ENCODE measurements at places on chromosomes 1 and 21.

GRCh38 chr1:110667776-110668175, 7.0 kb downstream of the KCNA3 start:
- H3K36me3 ChIP-seq = peaks cover 53% of the 10 kb centered on the region
- peaks cover 26% of the 10 kb centered on the region for H3K4me1 ChIP-seq
- H3K27ac ChIP-seq = peak overlapping the region; percentile 89
- DNase-seq = no peak

DNA sequence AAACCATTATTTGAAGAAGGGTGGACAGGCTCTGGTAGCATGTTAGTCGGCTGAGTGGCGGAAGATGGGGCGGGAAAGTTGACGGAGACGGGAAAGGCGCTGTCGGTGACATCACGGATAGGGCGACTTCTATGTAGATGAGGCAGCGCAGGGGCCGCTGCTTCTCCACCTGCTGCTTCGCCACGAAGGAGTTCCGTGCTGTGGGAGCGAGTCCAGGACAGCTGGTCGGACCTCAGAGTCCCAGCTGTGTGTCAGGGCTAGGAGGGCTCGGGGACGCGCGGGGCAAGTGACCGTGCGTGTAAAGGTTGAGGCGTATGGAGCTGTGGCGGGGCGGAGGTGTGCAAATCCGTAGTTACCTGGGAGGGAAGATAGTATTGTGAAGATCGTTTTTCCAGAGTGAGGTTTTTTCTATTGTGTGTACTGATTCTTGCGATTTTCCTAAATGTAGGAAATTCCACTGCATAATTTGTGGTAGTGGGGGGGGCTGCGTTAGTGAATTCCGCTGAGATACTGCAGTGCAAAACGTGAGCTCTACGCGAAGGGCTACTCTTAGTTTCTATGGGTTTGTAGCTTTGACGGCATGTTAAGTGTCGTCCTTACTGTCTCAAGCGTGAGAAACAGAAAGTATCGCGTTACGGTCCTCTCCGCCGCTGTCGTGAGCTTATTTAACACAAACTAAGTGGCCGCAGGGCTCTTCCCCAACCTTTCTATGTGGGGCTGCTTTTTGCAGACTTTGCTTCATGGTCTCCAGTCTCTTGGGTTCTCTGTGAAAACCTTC, 111.2 kb upstream of the NBPF11 start:
- DNase-seq = peak; percentile 70
- peak overlapping the region; percentile 88 for H3K4me3 ChIP-seq
- H3K36me3 ChIP-seq = no peaks in the 10 kb centered on the region
- H3K27me3 ChIP-seq = peaks cover 52% of the 10 kb centered on the region
- peaks cover 22% of the 10 kb centered on the region for H3K4me1 ChIP-seq

GRCh38 chr1:116769561-116769977, 15.3 kb downstream of the CD2 start:
- H3K4me3 ChIP-seq = peak overlapping the region; percentile 59
- H3K4me1 ChIP-seq = peaks cover 88% of the 10 kb centered on the region
- no peaks in the 10 kb centered on the region for H3K27me3 ChIP-seq
- H3K27ac ChIP-seq = peak overlapping the region; percentile 99
- H3K36me3 ChIP-seq = peaks cover 67% of the 10 kb centered on the region

GRCh38 chr1:178784131-178784536, 59.1 kb downstream of the RALGPS2 start:
- no peaks in the 10 kb centered on the region for H3K36me3 ChIP-seq
- peaks cover 8% of the 10 kb centered on the region for H3K4me1 ChIP-seq
- no peaks in the 10 kb centered on the region for H3K27me3 ChIP-seq
- DNase-seq = no peak
- H3K27ac ChIP-seq = no peak overlapping the region

GRCh38 chr1:93722081-93723031, 40.7 kb upstream of the BCAR3 start:
- H3K27ac ChIP-seq = no peak overlapping the region
- H3K36me3 ChIP-seq = no peaks in the 10 kb centered on the region
- no peaks in the 10 kb centered on the region for H3K4me1 ChIP-seq
- H3K4me3 ChIP-seq = no peak overlapping the region
- peaks cover 9% of the 10 kb centered on the region for H3K27me3 ChIP-seq
- DNase-seq = no peak

GRCh38 chr1:203858055-203858454, 3.3 kb upstream of the SNRPE start:
- no peak overlapping the region for H3K4me3 ChIP-seq
- H3K36me3 ChIP-seq = peaks cover 22% of the 10 kb centered on the region
- H3K4me1 ChIP-seq = peaks cover 19% of the 10 kb centered on the region
- H3K27ac ChIP-seq = no peak overlapping the region
- no peaks in the 10 kb centered on the region for H3K27me3 ChIP-seq

- no peak overlapping the region for H3K4me3 ChIP-seq
- H3K36me3 ChIP-seq = no peaks in the 10 kb centered on the region
- no peak for DNase-seq
- H3K27ac ChIP-seq = no peak overlapping the region
These were observed 6.7 kb downstream of the CSF3R start for GRCh38 chr1:36475910-36476604.

GRCh38 chr1:153192697-153193096, 10.5 kb upstream of the LELP1 start:
- no peak overlapping the region for H3K4me3 ChIP-seq
- H3K27me3 ChIP-seq = peaks cover 39% of the 10 kb centered on the region
- H3K36me3 ChIP-seq = no peaks in the 10 kb centered on the region
- no peak for DNase-seq

- no peaks in the 10 kb centered on the region for H3K4me1 ChIP-seq
- no peaks in the 10 kb centered on the region for H3K27me3 ChIP-seq
- H3K4me3 ChIP-seq = no peak overlapping the region
These were observed 187.5 kb upstream of the PLXNA2 start for GRCh38 chr1:208431721-208432120.

GRCh38 chr21:24310788-24311187, 1296.5 kb downstream of the MRPL39 start:
- H3K4me1 ChIP-seq = no peaks in the 10 kb centered on the region
- no peak for DNase-seq
- H3K4me3 ChIP-seq = no peak overlapping the region
- H3K27ac ChIP-seq = no peak overlapping the region
- H3K27me3 ChIP-seq = no peaks in the 10 kb centered on the region

DNA sequence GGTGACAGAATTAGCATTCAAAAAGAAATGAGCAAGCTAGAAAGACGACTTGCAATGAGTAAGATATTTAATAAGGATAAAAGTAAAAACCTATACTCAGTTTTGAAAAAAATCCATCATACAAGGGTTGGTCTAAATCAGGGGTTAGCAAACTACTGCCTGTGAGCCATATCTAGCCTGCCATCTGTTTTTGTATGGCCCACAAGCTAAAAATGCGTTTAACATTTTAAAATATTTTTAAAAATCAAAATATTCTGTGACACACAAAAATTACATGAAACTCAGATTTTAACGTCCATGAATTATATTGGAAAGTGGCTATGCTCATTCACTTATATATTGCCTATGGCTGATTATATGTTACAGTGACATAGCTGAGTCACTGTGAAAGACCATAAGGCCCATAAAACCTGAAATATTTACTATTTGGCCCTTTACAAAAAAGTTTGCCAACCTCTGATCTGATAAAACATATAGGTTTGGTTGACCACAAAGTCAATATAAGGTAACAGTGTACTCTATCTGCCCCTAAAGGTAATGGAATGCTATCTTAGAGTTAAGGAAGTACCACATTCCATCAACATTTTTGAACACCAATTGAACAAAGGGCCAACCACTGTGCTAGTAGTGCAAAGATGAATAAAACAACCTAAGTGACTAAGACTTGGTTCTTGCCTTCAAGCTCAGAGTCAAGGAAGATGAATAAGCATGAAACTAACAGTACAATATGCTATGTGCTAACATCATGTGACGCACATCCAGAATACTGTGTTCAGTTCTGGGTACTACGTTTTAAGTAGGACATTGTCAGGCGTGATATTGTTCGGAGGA, 3.2 kb downstream of the IFT25 start:
- no peak overlapping the region for H3K4me3 ChIP-seq
- H3K36me3 ChIP-seq = peaks cover 47% of the 10 kb centered on the region
- no peak for DNase-seq
- no peak overlapping the region for H3K27ac ChIP-seq

GRCh38 chr1:23581219-23581618, 21.9 kb upstream of the ID3 start:
- H3K4me3 ChIP-seq = no peak overlapping the region
- H3K27me3 ChIP-seq = peaks cover 9% of the 10 kb centered on the region
- H3K4me1 ChIP-seq = peaks cover 36% of the 10 kb centered on the region
- no peak for DNase-seq

GRCh38 chr21:42155045-42155855, 63.7 kb upstream of the ABCG1 start:
- DNase-seq = no peak
- no peaks in the 10 kb centered on the region for H3K36me3 ChIP-seq
- H3K27me3 ChIP-seq = peaks cover 44% of the 10 kb centered on the region
- H3K27ac ChIP-seq = no peak overlapping the region

- H3K4me1 ChIP-seq = no peaks in the 10 kb centered on the region
- H3K27ac ChIP-seq = no peak overlapping the region
- no peak overlapping the region for H3K4me3 ChIP-seq
- no peak for DNase-seq
- peaks cover 6% of the 10 kb centered on the region for H3K27me3 ChIP-seq
These were observed 400.6 kb downstream of the NTNG1 start for GRCh38 chr1:107541412-107541811.

GRCh38 chr1:167681024-167681423, 40.8 kb upstream of the MPZL1 start:
- H3K4me3 ChIP-seq = no peak overlapping the region
- peaks cover 43% of the 10 kb centered on the region for H3K36me3 ChIP-seq
- no peak for DNase-seq
- no peaks in the 10 kb centered on the region for H3K27me3 ChIP-seq
- peaks cover 14% of the 10 kb centered on the region for H3K4me1 ChIP-seq

- no peak for DNase-seq
- H3K27me3 ChIP-seq = no peaks in the 10 kb centered on the region
- peak within 1 kb of the TSS; percentile 97 for H3K27ac ChIP-seq
- H3K4me1 ChIP-seq = peaks cover 57% of the 10 kb centered on the region
- peaks cover 24% of the 10 kb centered on the region for H3K36me3 ChIP-seq
These were observed at the start of gene LRRC42 for GRCh38 chr1:53946252-53947171. Gene LRRC42 (plus strand): TSS chr1:53946350. CDS start chr1:53952000, 5,650 bp downstream.

DNA sequence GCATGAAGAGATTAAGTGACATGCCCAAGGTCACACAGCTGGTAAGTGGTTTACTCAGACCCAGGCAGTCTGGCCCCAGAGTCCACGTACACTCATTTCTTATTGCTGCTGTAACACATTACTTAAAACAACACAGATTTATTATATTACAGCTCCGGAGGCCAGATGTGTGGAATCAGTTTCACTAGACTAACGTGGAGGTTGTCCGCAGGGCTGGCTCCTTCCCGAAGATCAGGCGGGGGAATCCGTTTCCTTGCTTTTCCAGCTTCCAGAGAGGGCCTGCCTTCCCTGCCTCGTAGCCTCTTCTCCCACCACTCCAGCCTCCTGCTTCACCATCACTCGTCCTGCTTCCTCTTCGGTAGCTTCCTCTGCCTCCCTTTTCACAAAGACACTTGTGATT, 81.2 kb downstream of the KCNN3 start:
- peaks cover 14% of the 10 kb centered on the region for H3K27me3 ChIP-seq
- DNase-seq = no peak
- H3K4me3 ChIP-seq = no peak overlapping the region
- H3K27ac ChIP-seq = no peak overlapping the region
- H3K4me1 ChIP-seq = peaks cover 72% of the 10 kb centered on the region

DNA sequence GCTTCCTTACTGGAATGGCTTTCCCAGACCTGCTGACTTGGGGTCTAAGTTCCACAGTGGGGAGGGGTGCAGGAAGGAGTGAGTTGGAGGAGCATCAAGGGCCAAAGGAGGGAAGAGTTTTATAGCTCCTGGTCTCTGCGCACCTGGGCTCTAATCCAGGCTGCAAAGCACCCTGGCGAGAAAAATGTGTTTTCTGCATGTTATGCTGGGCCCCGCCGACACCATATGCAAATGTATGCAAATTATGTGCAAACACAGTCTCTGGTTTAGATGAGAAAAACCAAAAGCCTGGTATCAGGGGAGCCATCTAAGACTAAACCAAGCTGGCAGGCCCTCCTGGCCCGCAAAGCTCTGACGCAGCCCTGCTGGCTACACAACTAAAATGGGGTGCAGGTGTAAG, 95.0 kb downstream of the VWA5B1 start:
- H3K36me3 ChIP-seq = no peaks in the 10 kb centered on the region
- H3K4me3 ChIP-seq = no peak overlapping the region
- H3K4me1 ChIP-seq = no peaks in the 10 kb centered on the region
- peaks cover 67% of the 10 kb centered on the region for H3K27me3 ChIP-seq
- H3K27ac ChIP-seq = no peak overlapping the region

DNA sequence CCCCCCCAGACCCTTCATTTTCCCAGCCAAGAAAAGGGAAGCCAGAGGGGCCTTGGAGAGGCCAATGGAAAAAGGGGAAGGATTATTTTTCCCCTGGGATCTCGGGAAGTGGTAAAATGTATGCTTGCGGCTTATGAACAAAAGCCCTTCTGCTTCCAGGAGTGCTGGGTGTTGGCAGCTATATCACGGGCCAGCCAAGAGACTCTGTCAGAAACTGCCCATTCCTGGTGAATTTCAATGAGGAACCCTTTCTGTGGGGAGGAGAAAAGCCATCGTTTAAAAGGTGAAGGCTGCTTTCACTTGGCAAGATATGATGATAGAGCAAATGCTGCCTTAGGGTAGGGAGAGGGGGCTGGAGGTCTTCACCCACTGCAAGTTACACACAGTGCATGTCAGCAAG, 69.7 kb upstream of the ZC3H12A start:
- H3K4me3 ChIP-seq = no peak overlapping the region
- no peak overlapping the region for H3K27ac ChIP-seq
- peaks cover 3% of the 10 kb centered on the region for H3K27me3 ChIP-seq
- no peaks in the 10 kb centered on the region for H3K36me3 ChIP-seq
- no peak for DNase-seq

DNA sequence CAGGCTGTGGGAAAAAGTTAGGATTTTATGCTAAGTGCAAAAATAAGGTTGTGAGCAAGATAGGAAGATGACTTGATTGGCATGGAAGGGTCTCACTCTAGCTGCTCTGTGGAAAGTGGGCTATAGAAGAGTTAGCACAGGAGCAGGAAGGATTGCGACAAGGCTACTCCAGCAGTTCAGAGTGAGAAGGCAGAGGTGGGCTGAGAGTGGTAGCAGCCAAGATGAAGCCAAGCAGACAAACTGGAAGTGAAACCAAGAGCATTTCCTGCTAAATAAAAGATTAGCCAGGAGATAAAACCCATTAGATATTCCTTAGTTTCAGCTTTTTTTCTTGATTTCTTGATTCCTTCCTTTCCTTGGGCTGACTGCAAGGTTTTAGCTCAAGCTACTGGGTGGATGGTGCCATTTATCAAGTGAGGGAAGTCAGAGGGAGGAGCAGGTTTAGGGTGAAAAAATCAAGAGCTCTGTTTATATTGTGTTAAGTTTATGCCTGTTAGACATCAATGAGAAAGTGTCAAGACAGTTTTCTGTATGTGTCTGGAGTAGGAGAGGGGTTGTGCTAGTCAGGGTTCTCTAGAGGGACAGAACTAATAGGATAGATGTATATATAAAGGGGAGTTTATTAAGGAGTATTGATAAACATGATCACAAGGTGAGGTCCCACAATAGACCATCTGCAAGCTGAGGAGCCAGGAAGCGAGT, 33.1 kb upstream of the ZNF644 start:
- H3K27me3 ChIP-seq = no peaks in the 10 kb centered on the region
- no peaks in the 10 kb centered on the region for H3K4me1 ChIP-seq
- no peak overlapping the region for H3K4me3 ChIP-seq
- no peak for DNase-seq
- H3K36me3 ChIP-seq = no peaks in the 10 kb centered on the region
